ENCODE measurements at places on chromosomes 12 and 14.
A peak's percentile ranks its signal among the peaks of the same experiment; 100 is the strongest.

DNA sequence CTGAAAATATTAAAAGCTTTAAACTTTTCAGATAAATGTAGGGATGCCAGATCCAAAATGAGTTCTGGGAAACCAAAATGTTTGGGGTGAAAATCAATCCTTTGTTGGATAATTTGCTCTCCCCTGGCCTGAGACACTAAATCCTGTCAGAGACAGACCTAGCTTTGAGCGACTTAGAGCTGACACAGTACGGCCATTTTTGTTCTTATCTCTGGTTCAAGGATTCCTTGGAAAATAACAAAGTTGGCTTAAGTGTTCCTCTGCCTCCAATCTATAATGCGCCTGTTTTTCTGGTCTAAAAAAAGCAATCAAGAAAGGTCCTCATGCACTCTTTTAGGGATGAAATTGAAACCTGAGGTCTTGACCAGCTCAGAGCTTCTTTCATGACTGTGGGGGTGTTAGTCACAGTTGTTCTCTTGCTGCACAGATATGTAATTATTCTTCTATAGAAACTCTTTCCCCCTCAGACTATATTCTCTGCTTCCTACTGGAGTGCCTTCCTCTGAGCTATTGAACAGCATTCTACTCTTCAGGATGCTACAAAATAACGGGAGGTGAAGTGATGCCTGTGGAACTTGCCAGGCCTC is 52.3 kb upstream of the EGLN3 start:
- DNase-seq: no peak

DNA sequence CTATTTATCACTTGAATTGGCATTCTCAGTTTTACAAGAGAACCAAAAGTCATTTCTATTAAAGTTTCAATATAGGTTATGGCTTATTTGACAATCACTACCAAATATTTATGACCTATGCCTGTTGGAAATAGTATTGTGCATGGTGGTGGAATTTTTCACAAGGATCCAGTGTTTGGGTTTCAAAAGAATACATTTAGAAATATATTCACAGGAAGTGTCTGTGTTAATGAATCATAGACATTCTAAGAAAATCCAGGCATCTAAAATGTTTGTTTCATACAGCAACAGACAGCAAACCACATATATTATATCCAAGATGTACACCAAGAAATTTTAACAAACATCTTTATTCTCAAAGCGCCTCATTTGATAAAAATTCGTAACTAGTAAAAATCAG is 92.7 kb downstream of the MED13L start:
- DNase-seq: no peak

DNA sequence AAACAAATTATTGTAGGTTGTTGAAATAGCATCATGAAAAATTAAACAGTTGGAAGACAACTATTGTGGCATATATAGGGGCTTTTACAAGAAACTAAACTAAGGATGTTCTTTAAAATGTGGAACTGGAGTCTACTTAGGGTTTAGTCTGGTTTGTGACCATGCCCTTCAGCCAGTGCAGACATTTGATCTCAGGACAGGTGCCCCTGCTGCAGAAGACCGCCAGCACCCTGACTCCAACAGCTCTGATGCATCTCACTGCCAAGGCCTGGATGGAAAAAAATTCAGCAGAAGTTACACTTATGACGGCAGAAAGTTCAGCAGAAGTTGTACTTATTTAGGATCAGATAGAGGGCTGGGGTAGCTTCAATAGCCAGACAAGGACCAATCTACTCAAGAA is 51.5 kb downstream of the TMEM117 start:
- DNase-seq: no peak

DNA sequence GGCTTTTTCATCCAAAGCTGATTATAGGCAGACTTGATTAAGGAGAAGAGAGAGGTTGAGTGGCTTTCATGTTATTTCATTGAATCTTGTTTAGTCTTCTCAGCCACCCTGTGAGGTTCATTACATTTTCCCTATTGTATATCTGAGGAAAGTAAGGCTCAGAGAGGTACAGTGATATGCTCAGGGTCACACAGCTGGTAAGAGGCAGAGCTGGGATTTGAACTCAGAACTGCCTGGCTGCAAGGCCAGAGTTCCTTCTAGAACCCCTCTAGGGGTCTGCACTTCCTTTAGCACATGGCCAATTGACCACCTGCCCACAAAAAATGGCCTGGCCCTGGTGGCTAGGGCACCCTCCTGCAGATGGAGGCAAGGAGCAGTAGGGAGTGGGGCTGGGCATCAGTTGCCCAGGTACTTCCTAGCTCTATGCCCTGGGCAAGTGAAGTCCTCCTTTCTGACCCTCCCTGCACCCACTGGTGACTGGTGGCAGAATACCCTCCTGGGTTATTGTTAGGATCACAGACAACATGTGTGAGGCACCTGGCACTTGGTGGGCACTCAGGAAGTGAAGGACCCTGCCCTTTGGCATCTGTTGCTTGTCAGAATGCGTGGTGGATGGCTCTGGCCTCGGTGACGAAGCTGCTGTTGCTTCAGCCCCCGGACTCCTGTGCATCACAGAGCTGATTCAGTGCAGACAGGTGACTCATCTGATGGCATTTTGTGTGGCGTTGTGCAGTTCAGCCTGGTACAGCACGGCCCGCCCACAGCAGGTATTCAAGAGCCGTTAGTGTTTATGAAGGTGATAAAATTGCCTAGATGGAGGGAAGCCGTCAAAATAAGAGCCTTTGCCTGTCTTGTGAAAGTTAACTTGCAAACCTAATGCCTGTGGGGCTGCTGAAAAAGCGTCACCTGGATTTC is 115.8 kb downstream of the SLC25A47 start:
- no peak for DNase-seq

GRCh38 chr12:129351481-129351880 is 498.2 kb downstream of the GLT1D1 start:
- no peak for DNase-seq

DNA sequence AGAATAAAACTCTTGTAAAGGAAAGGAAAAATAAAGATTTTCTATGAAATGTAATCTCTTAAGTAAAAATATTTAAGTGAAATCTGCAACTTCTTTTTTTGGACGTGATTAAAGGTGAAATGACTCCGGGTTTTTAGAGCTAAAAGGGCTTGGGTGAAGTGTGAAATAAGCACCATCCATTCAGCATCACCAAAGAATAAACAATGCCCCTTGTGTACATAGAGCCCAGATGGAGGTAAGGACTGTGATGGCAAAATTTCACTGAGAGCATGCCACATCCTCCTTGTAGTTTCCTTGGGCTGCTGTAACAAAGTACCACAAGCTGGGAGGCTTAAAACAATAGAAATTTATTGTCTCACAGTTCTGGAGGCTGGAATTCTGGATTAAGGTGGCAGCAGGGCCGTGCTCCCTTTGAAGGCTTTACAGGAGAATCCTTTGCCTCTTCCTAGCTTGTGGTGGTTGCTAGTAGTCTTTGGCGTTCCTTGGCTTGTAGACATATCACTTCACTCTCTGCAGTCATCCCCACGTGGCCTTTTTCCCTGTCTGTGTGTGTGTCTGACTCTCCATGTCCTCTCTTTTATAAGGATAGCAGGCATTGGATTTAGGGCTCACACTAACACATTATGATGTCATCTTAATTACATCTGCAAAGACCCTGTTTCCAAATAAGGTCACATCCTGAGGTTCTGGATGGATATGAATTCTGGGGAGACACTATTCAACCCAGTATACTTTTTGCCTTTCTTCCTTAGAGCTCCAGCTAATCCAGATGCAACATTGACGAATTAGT is 24.2 kb downstream of the ZNF664 start:
- no peak for DNase-seq

DNA sequence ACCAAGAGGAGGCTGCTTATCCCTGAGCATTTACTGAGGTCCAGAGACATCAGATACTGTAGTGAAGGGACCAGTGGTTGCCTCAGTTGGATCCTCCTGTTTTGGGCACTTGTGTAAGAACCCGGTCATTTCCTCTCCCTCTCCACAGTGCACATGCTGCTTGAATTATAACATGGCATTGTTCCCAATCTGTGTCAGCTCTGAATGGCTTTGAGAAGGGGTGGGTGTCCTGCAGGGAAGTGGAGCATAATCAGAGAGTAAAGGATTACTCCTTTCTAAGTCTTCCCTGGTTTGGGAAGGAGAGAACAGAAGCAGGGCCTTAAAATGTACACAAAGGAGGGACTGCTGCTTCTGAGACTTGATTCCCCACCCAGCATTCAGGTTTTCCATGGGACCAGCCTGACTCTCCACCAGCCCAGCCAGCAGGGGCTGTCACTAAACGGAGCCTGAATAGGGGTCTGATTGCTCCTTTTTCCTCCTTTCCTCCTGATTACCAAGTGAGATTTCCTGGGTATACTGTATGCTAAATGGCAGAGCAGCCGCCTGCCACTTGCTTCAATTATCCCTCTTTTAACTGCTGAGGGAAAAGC is 78.4 kb downstream of the NRXN3 start:
- DNase-seq: no peak

DNA sequence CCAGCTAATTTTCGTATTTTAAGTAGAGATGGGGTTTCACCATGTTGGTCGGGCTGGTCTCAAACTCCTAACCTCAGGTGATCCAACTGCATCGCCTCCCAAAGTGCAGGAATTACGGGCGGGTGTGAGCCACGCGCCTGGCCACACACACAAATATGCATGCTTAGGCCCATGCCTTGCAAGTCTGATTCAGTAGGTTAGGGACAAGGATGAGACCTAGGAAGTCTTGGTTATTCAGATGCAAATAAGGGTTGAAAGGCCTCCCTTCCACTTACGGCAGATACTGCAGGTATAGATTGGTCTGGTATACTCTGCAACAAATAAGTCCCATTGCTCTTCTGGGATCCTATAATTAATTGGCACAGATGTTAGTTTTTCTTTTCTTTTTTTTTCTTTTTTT is 32.9 kb downstream of the TXNRD1 start:
- no peak for DNase-seq

DNA sequence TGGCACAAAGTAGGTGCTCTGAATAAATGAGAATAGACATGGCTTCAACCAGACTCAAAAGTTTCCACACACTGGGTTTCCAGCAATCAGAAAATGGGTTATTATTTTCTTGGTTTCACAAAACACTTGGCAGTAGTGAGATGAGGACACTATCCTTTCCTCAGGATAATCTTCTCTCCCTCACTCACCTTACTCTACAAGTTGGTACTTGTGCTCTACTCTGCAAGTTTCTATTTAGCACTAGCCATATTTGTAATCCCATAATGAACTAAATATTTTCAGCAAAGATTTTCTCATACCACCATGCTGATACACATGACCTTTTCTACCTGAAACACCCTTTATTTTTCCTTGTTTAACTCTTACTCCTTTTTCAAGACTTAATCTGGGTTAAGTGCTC is 137.7 kb downstream of the FOXA1 start:
- no peak for DNase-seq

GRCh38 chr14:92861856-92862745 is 60.8 kb upstream of the CHGA start:
- no peak for DNase-seq

DNA sequence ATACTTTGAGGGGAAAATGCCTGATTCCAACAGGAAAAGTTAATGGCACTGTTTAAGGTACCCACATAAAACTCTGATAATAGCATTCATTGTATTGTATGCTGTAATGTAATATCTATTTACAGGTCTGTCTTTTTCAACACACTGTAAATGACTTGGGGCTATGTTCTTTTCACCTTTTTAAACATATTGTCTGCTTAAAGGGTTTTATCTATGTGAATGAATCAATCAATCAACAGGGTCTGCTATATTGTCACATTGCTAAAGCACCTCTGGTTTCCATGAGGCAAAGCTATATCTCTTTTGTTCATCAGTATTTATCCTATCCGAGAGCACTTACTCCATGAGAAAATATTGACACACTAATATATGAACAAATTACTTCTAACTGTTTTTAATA is 288.0 kb downstream of the SLC6A15 start:
- no peak for DNase-seq

DNA sequence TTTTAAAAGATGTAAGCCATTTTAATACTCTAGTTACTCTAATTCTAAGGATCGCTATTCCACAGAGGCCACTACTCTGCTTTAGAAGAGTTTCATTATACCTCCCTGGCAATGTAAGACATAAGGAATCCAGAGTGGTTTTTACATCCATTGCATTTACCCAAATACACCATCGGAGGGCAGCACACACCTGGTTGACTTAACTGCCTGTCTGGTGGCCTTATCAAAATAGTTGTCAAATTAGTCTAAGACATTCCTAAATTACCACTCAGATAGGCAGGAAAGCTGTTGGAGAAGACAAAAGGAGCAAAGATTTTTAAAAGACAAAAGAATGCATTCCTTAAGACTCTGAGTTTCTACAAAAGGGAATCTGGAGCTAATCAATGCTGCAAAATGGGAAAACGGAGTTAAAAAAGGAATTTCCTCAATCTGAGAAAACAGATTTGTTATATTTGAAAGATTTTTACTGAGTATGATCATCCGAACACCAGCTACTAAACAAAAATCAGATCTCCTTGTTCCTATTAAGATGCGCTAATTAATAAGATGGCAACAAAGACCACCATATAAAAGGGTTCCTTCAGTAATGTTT is 33.8 kb upstream of the FGD4 start:
- DNase-seq: peak; percentile 85

DNA sequence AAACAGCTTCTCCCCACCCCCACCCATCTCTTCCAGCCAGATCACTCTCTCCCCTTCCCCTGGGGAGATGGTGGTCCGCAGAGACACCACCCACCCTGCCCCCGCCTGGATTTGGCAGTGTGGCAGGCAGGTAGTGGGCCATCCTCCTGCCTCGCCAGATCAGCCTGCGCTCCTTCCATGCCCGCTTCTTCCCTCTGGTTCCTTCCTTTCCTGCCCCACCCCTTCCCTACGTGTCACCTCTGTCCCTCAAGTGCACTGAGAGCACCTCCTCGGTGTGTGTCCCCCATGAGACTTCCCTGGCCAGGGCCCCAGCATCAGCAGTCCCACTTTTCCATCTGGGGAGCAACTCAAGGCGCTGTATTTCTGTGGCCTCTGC is 632 bp downstream of the NYNRIN start:
- DNase-seq: no peak

GRCh38 chr14:73884438-73885190 is 2.0 kb upstream of the ZNF410 start:
- DNase-seq: no peak

GRCh38 chr12:108845696-108846095 is 11.7 kb downstream of the SSH1 start:
- no peak for DNase-seq

DNA sequence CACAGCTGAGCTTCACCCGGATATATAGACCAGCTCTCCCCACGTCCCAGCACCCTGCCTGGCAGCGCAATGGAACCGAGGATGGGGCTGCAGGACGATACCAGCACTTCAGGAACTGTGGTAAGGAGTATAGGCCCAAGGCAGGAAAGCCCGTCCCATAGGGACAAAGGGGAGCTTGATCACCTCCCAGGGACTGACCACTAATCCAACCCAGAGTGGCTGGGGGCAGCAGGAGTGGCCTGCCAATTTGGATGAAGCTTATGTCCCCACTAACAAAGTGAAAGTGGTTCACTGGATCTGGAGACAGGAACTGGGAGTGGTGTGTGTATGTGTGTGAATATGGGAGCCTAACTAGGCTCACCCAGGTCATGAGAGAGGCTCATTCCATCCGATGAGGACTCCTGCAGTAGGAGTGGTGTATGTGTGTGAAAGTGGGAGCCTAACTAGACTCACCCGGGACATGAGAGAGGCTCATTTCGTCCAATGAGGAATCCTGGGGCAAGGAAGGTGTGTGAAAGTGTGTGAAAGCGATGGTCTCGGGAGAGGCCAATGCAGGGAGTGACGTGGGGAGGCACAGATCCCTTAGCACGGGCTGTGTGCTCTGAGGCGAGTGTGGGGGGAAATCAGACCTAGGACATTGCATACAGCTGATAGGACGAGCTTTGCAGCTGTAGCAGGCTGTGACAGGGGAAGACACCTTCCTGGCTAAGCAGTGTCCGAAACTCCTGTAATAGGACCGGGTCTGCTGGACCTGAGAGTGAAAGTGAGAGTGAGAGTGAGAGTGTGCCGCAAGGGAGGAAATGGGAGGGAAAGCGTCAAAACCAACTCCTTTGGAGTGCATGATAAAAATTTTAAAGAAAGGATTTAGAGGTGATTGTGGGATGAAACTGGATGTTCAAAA is 25.7 kb downstream of the KLRK1 start:
- DNase-seq: peak; percentile 71

Data from hematopoietic multipotent progenitor cell treated with erythropoietin and hydrocortisone succinate and interleukin-3 and kit ligand, for 6 days (in vitro differentiated cells).